ENCODE measurements at places on chromosomes 16 and 17.

DNA sequence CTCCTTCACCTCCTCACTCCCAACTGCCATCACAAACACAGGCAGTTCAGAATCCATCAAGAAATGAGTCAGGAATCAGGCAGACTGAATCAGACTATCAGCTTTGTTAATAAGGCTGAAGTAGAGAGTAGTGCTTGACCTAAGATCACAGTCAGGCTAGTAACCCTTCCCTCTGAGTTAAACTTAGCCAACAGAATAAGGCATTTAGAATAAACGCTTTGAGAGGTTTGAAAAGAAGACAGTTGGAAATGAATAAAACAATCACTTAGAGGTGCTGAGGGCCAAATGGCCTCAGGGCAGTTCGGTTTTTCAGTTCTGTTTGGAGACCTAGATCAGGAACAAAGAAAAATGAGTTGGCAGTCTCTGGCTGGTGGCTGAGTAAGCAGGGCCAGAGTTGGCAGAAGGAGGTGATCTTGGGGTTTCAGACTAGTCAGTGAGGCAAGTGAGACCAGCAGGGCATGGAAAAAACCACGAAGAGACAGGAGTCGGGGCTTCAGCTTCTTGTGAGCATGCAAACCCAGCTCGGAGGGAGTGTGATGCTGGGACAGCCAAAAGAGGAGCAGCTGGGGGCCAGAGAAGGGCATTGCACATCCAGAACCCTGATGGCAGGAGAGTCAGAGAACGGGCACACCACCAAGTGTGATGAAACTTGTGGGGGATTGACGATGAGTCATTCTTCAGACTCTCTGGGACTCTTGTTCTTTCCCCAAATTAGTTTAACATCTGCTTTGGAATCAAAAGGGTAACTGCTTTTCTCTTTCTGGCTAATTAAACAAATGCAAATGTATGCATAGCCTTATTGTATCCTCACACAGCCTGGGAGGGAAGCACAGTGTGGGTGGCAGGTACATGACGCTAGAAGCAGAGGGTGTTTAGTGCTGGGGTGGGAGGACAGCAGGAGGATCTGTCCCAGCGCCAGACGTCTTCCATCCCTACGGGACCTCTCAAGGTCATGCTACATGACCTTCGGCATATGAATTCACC, 54.8 kb downstream of the SPECC1 start:
- DNase-seq: peak; percentile 82

DNA sequence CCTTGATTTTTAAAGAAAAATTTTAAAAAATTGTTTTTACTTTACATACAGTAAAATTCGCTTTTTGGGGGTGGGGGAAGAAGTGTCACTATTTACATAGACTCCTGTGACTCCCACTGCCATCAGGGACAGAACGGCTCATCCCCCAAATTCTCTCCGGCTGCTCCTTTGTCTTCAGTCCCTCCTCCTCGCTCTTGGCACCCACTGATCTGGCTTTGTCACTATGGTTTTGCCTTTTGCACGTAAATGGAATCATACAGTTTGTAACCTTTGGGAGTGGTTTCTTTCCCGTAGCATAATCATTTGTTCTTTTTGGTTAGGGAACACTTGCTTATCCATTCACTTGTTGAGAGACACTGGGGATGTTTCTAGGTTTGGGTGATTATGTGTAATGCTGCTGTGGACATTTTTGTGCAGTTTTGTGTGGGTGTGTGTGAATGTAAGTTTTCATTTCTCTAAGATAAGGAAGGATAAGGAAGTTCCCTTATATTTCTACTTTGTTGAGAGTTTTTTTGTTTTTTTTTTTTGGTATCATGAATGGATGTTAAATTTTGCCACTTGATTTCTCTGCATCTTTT, 27.4 kb downstream of the RAB11FIP4 start:
- DNase-seq: no peak

GRCh38 chr16:89201439-89202377, 1.4 kb upstream of the SLC22A31 start:
- DNase-seq: peak; percentile 63

- DNase-seq: peak; percentile 36
Measured at GRCh38 chr17:43766413-43767052, 7.9 kb upstream of the SOST start.

GRCh38 chr17:48490451-48490892, 40.3 kb downstream of the HOXB1 start:
- peak; percentile 21 for DNase-seq

- no peak for DNase-seq
Measured at GRCh38 chr16:56800355-56800754, 64.7 kb upstream of the SLC12A3 start.

DNA sequence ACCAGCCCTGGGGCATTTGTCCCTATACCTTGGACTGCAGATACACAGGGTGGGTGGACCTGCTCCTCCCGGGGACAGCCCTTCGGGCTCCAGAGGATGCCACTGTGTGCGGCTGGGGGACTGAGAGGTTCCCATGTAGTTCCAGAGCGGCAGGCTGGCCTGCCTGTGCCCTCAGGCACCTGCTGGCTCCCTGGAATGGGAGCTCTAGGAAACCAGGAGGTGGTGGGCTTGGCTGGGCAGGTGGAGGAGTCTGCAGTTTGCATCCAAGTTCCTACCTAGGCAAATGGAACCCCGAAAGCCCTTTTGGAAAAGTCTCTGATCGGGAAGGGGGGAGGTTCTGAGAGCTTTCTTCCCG, 982 bp downstream of the DBNDD1 start:
- no peak for DNase-seq

GRCh38 chr16:48057048-48057447, 98.7 kb downstream of the ABCC12 start:
- DNase-seq: no peak
